ENCODE measurements at places on chromosomes 1 and 21.
A peak's percentile ranks its signal among the peaks of the same experiment; 100 is the strongest.

GRCh38 chr21:44702973-44703730, 6.2 kb downstream of the KRTAP10-12 start:
- DNase-seq: peak; percentile 17

- no peak for DNase-seq
Observed at GRCh38 chr1:207903053-207903452, 7.9 kb downstream of the CD34 start.

- no peak for DNase-seq
Observed at GRCh38 chr1:59979666-59980065, 53.1 kb upstream of the CYP2J2 start.

- DNase-seq: peak; percentile 26
Observed at GRCh38 chr1:206699000-206699586, 14.4 kb downstream of the MAPKAPK2 start.

DNA sequence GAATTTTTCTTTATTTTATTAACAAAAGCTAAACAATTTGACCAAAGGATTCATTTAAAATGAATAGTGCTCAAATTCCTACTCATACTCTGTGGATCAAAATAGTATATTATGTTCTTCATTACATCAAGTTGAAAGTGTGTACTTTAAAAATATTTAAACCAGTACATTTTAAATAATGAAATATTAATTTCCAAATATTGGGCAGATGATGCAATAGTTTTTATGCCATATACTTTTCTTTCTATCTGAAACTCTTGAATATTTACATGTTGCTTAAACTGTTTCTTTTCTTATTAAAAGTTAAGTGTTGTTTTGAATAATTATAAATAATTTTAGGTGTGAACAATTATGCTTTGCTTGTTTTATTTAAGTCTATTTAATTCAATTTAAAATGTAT, 144.7 kb upstream of the TMPRSS15 start:
- no peak for DNase-seq

DNA sequence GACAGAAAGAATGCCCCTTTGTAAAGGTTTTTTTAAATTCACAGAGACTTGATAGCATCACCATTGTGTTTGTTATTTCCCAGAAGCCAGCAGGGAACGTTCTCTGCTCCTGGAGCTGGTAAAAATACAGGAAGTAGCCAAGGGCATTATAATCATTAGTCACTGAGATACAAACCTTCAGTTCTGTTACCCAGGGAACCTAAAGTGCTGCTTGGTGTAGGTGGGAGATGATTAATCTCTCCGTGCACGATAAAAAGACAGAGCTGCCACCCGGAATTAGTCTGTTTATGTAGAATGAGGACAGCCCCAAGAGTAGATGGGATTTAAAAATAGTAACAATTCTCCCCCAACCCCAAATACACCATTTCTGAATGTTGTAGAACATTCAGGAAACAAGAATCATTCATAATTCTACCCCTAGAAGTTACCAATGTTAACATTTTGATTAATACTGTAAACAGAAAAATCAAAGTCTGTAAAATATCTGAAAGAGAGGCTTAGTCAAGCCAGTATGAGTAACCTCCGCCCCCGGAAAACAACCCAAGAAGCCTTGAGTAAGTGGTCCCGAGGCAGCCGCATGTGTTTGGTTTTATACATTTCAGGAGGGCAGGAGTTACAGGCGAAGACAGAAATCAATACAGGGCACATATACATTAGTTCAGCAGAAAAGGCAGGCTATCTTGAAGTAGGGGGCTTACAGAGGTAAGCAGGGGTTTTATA, 45.3 kb upstream of the CTBS start:
- DNase-seq: no peak
